ENCODE measurements at places on chromosomes 4 and X.

DNA sequence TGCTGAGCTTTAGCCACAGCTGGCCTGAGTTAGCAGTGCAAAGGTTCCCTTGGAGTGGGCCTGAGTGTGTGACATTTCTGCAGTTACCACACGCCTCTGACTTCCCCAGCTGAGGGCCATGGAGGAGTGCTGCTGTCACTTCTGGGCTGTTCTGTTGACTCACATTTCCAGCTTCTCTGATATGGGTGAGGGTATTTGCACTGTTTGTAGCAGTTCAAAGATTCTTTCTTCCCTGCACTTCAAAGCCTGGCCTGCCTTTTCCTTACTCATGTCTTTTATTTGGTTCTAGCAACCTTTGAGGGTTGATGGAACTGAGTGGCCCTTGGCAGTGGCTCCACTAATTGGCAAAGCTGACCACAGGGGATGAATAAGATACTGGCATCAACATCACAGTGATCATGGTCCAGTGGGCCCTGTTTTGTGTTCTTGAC is 26.4 kb upstream of the SCML1 start:
- no peak for DNase-seq

DNA sequence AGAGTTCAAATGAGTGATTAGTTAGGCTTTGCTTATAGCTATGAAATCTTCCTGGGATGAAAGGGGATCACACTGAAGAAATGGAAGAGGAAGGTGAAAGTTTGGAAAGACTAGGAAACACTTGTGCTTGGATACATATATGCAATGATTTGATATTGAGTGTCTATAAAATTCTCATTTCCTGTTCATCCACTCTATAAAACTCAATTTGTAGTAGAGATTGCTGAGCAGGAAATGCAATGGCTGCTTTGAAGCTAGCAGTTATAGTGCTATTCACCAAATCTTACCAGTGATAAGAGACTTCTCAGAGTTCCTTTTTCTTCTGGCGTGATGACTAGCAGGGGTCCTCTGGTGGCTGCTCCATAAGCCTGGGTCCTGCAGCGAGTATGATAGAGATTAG is 128.1 kb upstream of the HPF1 start:
- DNase-seq = no peak

DNA sequence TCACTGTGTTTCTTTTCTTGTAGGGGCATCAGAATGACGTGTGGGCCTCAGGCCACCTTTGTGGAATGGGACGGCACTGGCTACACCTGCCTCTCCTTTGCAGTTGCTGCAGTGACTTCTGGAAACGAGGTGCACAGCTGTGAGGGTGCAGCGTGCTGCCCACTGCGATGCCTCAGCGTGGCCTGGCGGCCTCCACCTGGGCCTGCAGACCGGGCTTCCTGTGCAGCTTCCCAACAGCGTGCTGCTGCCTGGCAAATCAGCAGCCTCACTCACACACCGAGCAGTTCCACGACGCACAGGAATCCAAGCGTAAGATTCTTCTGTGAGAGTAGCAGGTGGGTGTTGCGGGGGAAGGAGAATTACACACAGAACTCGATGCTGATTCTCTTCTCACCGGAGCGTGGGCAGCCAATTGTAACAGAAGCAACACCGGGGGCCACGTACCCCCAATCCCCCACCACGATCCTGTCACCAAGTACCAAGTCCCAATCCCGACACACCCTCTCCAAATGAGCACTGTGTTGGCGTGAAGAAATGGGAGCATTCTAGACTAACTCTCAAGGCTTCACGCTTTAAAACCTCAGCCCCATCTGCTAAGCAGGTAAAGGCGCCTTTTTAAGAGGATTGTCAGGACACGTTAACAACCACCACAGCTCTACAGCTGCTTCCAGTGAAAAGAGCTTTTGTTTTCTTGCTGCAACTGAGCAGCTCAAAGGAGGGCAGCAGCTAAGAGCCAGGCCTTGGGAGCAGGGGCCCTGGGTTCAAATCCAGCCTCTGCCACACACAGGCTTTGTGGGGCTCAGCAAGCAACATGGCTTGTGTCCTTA is 16.9 kb downstream of the WDR1 start:
- DNase-seq = no peak

DNA sequence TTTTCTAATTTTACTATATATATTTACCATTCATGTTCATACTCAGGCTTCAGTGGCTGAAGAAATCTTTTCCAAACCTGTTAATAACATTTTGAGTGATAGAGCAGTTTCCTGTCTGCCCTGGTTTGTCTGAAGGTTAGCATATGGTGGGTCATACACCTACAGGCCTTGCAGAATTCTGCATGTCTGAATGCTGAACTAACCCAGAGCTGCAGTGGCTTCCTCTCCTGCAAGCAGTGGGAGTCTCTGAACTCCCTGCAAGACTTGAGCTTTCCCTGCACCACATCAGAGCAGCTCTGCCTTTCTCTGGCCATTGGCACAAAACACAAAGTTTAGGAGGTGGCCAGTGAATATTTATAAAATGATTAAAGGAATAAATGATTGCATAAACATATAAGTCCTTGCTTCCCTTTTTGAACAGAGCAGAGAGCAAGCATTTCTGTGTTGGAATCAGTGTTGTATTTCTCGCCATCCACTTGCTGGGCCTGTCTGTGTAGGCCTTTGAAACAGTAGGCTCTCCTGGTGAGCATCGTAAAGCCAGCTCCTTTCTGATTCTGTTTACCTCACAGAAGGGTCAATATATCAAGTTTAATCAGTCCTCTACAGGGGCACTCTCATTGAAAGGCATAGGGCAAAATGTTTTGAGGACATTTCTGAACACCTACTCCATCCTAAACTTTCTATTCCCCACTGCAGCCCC is 15.0 kb upstream of the UNC5C start:
- no peak for DNase-seq

DNA sequence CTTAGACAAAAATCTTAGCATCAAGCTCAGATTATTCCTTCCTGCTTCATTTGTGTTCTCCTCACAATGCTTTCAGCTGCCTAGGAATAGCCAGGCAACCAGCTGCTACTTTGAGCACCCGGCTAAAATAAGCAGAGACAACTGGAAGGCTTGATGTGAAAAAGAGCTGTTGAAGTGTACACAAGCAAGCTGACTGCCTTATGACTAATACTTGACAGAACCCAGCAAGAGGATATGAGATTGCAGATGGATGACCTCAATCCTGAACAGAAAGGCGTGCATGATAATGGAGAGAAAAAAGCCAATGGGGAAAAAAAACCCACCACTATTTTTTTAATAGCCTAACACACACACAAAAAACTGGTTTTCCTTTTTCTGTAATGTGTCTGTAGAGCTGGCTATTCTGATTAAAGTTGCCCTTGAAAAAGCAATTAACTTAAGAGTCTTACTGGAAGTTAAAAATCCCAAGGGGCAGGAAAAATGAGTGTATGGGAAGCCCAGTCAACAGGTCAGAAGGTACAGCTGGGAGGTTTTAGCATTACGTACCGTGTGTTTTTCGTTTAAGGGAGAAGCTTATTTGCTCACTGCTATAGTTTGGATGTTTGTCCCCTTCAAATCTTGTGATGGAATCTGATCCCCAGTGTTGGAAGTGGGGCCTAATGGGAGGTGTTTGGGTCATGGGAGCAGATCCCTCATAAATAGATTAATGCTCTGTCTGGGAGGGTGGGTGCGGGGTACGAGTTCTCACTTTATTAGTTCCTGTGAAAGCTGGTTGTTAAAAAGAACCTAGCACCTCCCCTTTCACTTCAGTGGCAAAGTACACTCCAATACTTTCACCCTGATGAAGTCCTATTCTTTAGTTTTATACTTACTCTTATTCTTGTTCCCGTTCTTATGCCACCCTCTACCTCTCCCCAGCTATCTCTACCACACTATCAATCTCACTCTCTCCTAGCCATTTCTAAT is 37.1 kb upstream of the HERC6 start:
- DNase-seq = peak; percentile 56

- no peak for DNase-seq
These were observed 139.2 kb downstream of the NWD2 start for GRCh38 chr4:37383579-37384229.

GRCh38 chr4:138249132-138249531 is 7.0 kb upstream of the SLC7A11 start:
- DNase-seq = no peak

DNA sequence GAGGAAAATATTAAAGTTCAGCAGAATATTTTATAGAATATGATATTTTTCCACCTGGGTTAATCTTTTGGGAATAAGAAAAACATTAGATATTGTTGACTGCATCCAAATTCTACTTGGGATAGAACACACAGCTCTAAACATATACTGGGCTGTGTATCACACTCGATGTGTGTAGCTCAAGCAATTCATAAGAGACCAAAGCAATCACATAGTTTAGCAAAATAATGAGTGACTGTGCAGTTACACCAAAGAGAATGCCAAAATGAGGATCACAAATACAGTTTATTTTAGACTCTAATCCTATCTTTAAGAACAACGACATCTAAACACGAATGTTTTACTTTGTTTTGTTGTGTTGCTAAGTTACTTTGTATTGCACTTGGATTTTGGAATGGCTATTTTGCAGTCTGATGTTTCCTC is 101.2 kb downstream of the CBR4 start:
- DNase-seq = no peak

DNA sequence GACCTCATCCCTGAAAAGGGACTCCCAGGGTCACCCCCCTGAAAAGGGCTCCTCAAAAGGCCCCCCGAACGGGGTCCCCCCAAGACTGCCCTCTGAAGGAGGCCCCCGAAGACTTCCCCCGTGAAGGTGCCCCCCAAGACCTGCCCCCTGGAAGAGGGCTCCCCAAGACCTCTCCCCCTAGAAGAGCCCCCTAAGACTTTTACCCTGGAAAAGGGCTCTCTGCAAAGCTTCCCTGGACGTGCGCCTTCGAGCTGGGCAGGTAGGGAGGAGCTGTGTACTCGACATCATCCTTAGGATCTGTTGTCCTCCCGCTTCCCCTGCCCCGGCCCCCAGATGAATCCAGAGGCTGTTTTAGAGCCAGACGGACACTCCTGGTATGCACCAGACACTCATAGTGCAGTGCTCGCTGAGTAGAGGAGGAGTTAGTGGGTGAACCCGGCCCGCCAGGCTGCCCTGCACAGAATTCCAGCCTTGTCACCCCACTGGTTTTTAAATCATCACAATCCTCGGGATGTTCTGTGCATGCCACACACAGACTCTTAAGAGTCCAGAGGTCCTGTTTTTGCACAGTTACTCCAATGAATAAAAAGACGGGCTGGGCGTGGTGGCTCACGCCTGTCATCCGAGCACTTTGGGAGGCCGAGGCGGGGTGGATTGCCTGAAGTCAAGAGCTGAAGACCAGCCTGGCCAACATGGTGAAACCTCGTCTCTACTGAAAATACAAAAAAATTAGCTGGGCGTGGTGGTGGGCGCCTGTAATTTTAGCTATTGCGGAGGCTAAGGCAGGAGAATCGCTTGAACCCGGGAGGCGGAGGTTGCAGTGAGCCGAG is 5.7 kb upstream of the SLC25A6 start:
- no peak for DNase-seq

DNA sequence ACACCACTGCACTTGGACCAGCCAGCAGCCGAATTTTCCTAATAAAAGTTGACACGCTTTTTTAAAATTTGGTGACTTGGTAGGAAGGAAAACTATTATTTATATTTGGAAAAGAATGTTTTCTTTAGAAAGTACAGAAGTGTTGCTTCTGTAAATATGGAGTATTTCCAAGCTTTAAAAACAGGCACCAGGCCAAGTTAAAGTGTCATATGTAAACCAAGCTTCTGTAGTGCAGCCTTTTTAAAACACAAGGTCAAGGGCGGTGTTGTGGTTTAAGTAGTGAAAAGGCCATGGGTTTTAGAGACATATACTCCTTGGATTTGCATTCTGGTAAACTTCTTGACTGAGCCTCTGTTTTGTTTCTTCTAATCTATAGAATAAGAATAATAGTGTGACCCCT is 62.7 kb downstream of the TRIM2 start:
- DNase-seq = no peak

- no peak for DNase-seq
These were observed 16.7 kb downstream of the PRR32 start for GRCh38 chrX:126836186-126836585.

All from femur (tissue), 1 donor.